ENCODE measurements at places on chromosomes 12 and 14.

GRCh38 chr12:64036414-64036813 lies 185.7 kb downstream of the KICS2 start:
- no peak for DNase-seq

- no peak for DNase-seq
Measured at GRCh38 chr14:21455592-21455911, 371 bp downstream of the CHD8 start.

GRCh38 chr12:54259194-54260011 lies 20.5 kb downstream of the CBX5 start:
- DNase-seq = peak; percentile 79

- peak; percentile 22 for DNase-seq
Measured at GRCh38 chr12:50120521-50120920, 8.5 kb downstream of the COX14 start.

DNA sequence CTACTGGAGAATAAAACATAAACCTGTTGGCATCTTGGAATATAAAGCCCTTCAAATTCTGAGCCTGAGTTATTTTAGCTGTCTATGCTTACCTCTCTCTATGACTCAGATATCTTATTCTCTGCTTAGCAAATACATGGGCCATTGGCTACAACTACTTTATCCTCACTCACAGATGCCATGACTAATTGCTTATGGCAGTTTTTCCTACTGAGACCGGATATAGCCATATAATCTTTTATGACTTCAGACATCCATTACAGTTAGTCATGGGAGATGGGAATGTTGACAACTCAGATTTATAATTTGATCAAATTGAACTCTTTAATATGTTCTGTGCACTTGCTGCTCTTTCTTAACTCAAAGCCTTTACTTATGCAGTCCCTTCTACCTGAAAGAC lies 502.4 kb upstream of the ATP2B1 start:
- DNase-seq = no peak

DNA sequence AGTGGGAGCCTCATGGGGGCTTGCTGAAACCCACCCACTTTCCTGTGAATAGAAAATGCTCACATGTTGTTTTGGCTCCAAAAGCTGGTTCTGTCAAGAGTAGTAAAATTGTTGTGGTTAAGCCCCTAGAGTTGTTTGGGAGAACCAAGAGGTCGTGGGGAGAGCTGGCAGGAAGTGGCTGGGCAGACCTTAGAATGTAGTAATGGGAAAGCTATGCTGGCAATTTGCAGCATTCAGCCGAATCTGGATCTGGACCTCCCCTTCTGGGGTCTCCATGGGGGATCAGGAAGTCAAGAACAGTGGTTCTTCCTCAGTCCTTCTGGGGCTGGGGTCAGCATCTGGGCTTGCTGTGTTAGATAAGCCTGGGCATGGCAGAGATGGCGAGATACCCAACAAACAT lies 150.6 kb upstream of the TBX3 start:
- DNase-seq = no peak

- no peak for DNase-seq
Measured at GRCh38 chr12:50111395-50111692, 692 bp upstream of the COX14 start.

- no peak for DNase-seq
Measured at GRCh38 chr12:97968641-97969197, 506.1 kb downstream of the RMST start.

- DNase-seq = no peak
Measured at GRCh38 chr12:51441583-51441982, 17.0 kb downstream of the SLC4A8 start.

DNA sequence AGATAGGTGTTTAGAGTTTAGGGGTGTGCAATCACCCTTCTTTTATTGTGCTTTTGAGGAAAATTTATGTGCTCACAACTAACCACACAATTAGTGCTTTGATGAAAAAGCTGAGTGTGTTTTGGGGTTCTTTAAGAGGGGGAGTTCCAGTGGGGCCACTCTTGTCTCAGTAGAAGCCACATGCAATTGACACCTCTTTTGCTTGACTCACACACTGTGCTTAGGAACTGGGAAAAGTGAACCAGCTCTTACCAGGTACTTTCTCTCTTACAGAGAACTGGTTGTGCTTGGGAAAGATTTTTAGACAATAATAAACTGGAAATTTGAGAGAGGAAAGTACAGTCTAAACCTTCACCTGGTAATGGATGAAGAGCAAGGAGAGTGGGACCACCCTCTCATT lies 12.3 kb upstream of the YBX3 start:
- DNase-seq = no peak

DNA sequence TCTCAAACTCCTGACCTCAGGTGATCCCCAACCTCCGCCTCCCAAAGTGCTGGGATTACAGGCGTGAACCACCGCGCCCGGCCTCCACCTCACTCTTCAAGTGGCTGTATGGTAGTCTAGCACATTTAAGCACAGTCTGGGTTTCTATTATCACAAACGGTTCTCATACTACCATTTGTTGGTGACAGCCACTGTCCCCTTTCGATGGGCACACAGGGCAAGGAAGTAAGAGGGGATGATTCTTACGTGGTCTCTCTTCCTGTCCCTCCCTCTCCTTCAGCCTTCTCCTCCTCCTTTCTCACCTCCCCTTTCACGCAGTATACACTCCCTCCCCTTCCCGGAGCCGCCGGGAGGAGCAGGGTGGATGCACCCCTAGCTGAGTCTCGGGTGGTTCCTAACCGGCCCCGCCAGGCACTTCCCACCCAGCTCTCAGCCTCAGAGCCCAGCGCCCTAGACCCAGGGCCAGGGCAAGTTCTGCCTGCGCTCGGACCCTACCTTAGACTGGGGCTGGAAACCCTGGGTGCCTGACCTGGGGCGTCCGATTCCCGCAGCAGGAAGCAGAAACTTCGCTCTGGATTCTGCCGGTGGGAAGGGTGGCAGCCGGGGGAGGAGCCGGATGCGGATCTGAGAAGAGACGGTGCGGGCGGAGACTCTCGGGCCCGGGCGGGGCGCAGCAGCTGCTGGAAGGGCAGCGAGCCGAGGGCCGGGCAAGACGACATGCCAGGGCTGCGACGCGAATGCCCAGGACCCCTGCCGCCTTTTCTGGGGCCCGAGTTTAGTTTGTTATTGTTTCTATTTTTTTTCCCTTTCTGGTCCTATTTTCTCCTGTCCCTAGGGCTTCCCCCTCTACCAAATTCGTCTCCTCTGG lies at the start of gene TEP1:
Gene TEP1 (minus strand): TSS at position 626 of the 868 bp plus-strand sequence. CDS start 5,062 bp downstream, outside the sequence.
- peak; percentile 92 for DNase-seq

- DNase-seq = peak; percentile 56
Measured at GRCh38 chr14:105588236-105588860, 62.0 kb downstream of the TMEM121 start.

GRCh38 chr14:80718940-80719339 lies 222.6 kb downstream of the CEP128 start:
- DNase-seq = no peak

DNA sequence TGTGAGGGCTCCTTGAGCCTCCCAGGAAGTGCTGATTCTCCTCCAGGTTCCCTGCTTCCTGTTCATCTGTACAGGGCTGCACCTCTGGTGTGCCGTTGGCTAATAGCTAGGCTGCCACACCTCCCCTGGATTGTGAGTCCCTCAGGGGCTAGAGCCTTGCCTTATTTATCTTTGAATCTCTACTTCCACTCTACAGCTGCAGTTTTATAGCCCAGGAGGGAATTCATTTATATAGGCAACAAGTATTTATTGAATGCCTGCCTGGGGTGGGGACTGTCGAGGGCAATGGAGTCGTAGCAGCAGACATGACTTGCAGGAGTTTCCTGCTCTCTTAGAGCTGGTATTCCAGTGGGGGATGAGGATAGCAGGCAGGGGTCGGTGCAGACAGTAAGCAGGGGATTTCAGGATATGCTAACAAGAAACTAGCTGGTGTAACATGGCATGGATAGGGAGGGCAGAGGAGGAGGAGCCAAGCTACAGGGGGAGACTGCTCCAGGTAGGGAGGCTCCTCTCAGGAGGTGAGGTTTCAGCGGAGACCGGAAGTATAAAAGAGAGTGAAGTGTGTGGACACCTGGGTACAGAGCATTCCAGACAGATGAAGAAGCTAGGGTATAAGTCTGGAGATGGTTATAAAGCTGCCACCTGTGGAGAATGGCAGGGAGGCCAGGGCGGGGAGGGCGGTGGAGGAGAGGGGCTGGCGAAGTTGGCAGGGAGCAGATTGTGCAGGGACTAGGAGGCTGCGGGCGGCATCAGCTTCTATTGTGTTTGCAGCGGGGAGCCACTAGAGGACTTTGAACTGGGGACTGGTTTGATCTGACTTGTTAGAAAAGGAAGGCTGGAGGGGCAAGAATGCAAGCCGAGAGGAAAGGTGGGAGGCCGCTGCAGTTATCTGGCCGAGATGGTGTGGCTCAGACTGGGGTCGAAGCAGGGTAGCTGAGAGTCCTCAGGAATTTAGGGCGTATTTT lies 17.2 kb downstream of the USP30 start:
- DNase-seq = no peak

GRCh38 chr12:113482334-113482733 lies 10.7 kb upstream of the LHX5 start:
- DNase-seq = no peak

Measured in coronary artery (tissue), 2 donors.